ENCODE measurements at places on chromosomes 2 and 18.
A peak's percentile ranks its signal among the peaks of the same experiment; 100 is the strongest.

DNA sequence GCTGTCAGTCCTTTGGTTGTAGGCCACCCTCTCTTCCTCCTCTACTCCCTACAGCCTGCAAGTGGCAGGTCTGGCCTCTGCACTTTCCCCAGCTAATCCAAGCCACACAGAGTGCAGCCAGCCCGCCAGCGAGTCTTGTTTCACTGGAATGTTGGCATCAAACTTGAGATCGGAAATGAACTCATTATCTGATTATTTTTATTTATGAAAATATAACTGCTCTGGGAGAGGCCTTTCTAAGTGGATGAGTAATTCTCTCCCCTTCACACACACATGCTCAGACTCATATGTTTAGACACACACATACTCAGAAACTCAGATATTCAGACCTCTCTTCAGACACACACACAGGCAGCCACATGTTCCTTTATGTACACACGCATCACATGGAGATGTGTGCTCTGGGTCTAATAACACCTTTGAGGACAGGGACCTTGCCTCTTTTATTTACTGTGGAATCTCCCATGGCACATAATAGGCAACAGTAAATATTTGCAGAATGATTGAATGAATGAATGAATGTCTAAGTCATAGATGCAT is 151.3 kb downstream of the ZFP36L2 start:
- DNase-seq: no peak

DNA sequence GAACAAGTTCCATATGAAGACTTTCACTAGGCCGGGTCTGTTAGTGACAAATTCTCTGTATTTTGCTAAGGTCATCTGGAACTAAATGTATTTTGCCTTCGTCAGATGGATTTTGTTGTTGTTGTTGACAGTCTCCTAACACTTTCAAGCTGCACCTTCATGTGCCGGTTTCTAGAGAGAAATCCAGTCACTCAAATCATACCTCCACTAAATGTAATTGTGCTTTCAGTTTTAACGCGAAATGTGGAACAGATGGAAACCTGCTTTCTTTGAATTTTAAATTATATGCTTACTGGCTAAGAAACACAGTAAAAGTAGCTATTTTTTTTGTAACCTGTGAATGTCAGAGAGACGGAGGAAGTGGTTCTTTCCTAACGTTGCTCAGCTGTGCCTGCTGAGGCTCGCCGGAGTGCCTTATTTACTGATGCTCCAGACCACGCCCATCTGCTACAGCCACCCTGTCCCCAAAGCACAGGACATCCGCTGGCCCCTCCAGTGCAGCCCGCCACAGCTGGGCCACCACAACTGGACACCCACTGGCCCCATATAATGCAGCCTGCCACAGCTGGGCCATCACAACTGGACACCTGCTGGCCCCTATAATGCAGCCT is 134.7 kb downstream of the PXDN start:
- no peak for DNase-seq

DNA sequence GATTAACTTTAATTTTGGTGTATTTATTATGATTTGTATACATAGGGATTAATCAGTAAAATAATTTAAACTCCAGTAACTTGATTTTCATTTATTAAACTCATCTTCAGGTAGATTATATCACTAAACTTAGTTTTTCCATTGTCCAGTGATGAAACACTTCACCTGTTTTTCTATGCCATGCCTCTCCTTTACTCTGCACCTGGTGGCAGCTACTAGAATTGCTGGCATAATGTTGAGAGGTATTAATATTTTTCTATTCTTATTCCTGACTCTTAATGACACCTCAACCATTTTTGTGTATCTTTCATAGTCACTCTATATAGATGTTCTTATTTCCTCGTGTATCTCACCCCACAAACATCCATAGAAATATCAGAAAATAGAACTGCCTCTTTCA is 940.3 kb upstream of the CRIM1 start:
- no peak for DNase-seq

DNA sequence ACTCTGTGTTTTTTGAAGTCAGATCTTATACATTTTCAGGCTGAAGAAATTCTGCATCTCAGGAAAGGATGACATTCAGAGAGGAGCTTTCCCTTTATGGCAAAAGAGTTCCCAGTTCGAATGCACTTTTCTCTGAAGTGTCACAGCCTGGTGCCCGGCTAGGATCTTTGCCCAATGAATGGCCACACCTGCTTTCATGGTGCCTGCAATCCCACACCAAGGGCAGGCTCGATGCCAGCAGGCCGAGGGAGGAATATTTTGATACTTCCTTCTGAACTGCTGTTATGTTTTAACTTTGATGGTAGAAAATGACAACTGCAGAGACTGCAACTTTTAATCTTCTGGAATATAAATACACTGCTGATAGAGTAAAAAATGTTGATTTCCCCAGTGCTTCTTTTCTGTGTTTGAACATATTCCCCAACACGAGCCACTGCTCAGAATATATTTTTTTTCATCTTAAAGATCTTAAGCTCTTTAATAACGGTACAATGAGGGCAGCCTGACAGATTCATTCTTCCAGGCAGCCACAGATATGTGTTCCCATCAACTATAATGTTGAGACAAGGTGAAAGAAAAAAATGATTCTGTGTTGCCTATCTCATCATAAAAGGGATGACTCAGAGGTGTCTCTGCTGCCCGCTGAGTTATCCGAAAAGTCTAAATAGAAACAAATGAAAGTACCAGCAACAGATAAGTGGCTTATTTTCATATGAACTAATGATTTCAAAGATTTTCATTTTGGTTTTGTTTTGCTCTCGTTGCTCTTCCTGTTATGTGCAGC is 848.5 kb downstream of the DCDC2C start:
- no peak for DNase-seq

DNA sequence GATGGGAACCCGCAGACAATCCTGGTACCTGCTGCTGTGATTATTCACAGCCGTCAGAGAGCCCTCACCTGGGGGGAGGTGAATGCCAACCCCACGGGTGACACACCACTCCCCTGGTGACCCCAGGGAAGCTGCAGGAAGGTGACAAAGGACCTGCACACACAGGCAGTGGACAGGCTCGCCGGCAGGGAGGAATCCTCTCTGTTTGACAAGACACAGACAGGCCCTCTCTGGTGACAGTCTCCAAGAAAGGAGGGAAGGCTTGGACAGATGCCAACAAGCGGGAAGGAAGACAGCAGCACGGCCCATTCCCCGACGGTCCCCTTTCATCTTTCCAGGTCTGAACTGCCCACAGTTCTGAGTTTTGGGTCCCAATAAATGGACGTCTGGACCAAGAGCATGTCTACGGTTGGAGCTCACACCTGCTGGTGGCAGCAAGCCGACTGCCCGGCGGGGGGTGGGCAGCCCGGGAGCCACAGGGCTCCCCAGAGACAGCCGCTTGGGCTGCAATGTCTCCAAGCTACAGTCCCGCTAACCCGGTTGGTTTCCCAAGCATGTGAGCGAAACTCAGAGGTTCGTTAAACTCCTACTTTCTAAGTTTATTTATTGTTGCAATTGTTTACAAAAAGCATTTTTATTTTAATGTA is 31.8 kb downstream of the HDAC4 start:
- DNase-seq: no peak

DNA sequence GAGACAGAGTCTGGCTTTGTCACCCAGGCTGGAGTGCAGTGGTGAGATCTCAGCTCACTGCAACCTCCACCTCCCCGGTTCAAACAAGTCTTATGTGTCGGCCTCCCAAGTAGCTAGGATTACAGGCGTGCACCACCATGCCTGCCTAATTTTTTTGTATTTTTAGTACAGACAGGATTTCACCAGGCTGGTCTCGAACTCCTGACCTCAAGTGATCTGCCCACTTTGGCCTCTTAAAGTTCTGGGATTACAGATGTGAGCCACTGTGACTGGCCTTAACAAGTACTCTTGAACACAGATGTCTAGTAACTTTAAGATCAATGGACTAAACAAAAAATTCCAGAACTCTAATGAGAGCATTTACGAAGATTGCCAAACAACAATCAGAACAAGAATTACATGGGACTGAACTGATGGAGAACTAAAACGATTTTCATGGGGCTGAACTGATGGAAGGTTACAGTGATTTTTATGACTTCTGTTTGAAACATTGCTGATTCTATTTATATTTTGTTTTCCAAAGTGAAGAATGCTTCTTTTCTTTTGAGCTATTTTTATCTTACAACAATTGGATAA is 46.5 kb upstream of the ST3GAL5 start:
- no peak for DNase-seq

DNA sequence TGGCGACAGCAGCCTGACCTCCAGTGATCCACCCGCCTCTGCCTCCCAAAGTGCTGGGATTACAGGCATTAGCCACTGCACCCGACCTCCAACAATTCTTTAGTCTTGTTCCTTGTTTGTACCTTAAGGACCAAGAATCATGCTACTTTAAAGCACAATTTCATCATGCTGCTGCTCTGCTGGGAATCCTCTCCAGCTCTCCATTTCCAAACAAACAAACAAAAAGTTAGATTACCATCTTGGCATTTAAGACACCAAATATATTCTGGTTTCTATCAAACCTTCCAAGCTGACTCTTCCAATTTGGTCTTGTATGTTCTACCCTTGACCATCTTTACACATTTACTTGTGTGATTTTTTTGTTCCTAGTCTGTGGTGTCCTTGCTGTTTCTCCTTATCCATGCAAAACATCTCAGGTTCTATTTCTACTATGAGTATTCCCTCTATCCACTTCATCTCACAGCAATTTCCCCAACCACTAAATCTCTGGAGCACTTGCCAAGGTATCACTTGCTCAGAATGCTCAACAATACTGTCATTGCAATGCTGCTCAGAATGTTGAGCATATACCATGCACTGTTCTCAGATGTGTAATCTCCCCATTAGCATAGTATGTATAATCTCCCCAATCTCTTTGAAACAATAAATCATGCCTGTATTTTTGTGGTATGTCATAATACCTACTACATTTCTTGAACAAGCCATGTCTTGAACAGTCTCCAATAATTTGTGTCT is 73.2 kb upstream of the GALNT5 start:
- DNase-seq: no peak

GRCh38 chr18:63054901-63055584 is 264.5 kb downstream of the BCL2 start:
- no peak for DNase-seq

- no peak for DNase-seq
These were observed 115.4 kb upstream of the STK17B start for GRCh38 chr2:196286821-196287220.

DNA sequence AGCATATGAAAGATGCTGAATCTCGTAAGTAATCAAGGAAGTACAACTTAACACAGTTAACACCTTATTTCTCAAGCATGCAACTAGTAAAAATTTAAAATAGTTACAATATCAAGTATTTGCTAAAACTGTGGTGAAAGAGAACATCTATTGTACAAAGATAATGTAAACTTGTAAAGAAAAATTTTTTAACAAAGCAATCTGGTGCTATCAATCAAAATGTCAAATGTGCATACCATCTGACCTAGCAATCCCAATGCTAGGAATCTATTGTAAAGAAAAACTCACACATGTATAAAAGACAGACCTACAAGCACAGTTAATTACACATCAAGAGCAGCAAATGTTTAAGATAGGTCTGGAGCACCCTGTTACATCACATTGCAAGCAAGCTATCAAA is 90.1 kb downstream of the SLC66A3 start:
- no peak for DNase-seq

GRCh38 chr2:23850564-23851256 is 76.2 kb downstream of the ATAD2B start:
- no peak for DNase-seq

- DNase-seq: peak; percentile 68
These were observed at the start of gene RNF152 for GRCh38 chr18:61892683-61893308. TSS of gene RNF152 (minus strand) at chr18:61893007. CDS start at chr18:61816463, 76,544 bp downstream.

Measured in activated CD4-positive, alpha-beta T cell treated with anti-CD3 and anti-CD28 coated beads, Interleukin-2, amount 10 ng/mL, durations not matched to agents 24 days and 14 days (primary cell).